GOT3 (cell line): ENCODE measurements at places on chromosomes 3 and 15.

DNA sequence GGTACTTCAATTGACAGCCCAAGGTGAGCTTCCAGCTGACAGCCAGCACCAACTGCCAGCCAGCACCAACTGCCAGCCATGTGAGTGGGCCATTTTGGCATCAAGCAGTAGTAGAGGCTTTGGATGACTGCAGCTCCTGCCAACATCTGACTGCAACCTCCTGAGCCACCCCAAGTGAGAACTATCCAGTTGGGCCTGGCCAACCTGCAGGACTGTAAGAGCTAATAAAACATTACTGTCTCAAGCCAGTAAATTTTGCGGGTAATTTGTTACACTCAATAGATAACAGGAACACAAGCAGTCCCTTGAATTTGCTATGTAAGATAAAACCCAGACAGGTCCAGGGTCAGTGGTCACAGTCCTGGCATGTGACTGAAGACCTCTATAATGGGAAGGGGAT lies 29.7 kb downstream of the EPHB1 start:
- DNase-seq: no peak

DNA sequence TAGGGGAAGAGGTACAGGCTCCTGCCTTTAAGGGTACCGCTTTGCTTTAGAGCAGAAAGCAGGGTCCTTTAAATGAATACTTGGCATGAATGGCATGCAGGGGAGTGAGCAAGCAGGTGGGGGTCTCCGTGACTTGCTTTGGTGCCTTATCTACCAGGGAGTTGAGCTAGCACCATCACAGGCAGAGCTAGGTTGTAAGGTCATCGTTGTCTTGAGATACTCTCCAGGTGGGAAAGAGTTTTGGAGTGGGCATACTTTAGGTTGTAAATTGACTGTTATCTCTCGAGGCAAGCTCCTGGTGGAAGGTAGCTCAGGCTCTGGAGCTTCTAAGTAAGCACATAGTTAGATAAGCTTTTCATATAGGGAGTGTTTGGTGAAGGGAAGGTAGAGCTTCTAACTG lies 5.6 kb downstream of the GASK1A start:
- no peak for DNase-seq

DNA sequence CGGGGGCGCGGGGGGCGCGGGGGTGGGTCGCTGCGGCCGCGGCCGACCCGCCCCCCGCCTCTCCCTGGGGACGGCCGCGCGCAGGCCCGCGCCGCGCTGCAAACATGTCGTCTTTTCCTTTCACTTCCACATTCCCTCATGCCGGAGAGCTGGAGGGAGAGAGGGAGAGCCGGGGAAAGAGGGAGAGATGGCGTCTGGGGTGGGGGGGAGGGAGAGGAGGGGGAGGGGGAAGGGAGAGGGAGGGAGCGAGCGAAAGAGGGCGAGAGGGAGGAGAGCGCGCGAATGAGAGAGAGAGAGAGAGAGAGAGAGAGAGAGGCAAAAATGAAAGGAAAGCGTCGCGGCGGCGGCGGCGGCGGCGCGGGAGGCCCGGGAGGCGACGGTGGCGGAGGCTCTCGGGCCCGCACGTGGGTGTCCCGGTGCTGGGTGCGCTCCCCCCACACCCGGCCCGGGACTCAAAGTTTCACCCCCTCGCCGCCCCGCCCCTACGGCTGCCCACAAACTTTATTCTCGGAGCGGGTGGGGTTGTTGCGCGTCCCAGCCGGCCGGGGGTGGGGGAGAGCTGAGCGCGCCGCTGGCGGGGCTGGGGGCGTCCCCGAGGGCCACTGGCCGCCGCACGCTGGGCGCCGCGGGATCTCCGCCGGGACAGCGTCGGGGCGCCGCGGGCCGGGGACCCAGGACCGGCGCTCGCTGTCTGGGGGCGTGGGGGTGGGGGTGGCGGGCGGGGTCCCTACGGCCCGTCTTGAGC lies 731 bp downstream of the ZNF710 start:
- no peak for DNase-seq

DNA sequence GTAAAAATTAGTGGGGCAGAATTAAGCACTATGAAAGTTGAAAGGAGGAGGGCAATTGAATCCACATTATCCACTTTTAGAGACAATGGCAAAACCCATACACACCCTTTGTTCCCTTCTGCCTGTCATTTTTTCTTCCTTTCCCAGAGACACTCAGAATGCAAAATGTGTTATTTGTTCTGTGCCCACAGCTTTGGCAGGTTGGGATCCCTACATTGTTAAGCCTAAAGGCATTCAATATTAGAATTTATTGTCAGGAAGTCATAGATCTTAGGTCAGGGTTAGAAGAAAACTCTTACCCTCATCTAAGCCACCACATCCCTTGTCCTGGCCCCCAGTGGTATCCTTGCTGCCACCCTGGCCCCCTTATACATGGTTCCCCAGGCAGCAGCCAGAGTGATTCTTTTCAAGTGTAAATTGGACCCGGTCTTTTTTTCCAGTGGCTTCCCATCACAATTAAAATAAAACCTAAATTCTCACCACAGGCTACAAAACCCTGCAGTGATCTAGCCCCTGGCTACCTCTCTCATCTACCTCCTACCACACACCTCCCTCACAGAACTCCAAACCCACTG lies 470.1 kb upstream of the ATP11B start:
- no peak for DNase-seq

DNA sequence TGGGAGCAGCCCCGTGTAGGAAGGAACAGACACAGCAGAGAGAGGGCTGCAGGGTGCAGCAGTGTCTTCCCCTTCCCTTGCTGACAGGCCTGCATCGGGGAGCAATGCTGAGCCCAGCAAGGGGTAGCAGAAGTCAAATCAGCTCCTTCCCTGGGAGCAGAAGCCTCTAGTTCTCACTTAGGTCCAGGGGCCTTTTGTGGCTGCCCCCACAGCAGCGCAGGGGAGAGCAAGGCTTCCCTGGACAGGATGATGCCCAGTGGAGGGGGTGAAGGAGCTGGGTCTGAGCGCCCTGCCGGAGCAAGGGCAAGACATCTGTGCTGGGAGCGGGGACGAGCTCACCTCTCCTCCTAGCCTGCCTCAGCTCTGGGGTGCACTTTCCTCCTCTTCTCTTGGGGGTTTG lies 827 bp downstream of the PLCB2 start:
- no peak for DNase-seq
